ENCODE measurements at places on chromosomes 2 and 18.

DNA sequence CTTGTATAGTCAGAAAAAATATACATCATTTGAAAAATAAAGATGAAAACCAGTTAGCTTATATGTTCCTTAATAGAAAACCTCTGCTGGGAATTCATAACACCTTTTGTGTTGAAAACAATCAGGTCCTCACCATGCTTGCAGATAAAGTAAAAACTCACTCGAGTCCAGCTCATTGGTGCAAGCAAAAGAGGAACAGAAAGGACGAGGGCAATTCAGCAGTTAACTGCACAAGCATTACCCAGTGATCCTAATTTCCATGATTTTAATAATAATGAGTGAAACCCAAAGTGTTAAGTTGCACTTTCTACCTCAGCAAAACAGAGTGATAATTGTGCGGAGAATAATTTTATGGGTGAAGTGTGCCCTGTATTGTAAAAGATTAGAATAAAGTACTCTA, 839.9 kb downstream of the BCL11A start:
- no peak for DNase-seq

- peak; percentile 79 for DNase-seq
These were observed 871.8 kb downstream of the SLC4A3 start for GRCh38 chr2:220499225-220499624.

DNA sequence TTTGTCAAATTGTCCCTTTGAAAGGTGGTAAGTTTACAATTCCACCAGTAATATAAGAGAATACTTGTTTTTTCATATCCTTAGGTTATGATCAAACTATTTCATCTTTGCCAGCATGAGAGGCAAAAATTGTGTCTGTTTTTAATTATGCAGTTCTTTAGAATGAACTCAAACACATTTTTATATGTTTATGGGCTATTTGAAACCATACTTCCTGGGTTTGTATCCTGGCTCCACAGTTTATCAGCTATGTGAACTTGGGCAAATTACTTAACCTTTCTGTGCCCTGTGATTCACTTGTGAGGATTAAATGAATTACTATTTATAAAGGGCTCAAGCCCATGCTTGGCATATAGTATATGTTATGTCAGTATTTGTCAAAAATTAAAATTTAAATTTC, 109.4 kb downstream of the TANC1 start:
- no peak for DNase-seq

DNA sequence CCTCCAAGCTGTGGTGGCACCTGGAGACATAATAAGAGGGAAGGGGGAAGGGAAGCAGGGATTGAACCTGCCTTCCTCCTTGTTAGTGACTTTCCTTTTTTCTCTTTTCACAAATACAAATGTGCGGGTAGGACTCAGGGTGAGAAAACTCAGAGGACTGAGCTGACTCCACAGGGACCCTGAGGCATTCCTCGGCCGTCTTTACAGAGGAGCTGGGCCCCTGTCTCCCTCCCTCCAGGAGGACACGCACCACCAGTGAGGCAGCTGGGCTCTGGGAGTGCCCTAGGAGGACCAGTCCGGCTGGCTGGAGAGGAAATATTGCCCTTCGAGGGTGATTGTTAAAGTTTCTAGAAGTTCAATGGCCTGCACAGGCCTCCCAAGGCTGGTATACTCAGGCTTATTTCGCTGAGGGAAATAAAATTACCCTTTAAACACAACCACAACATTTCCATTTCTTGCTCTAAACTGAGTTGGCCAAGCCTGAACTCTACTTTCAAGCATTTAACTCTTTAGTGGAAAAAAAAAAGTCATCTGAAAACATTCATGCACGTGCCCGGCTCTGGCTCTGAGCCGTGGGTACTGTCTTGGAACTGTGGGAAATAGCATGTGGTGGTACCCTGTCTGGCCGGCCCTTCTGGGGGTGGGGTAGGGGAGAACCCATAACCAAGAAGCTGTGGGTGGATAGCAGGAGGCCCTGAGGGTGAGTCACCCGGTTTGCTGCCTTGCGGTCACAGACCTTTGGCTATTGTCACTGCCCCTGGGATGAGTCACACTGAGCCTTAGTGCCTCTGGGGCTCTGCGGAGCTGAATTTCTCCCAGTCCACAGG, 116.0 kb downstream of the COPS8 start:
- no peak for DNase-seq

All from umbilical cord (tissue), 2 donors.